ENCODE measurements at places on chromosomes 2 and 18. TPM values are rescaled to one million over a fixed set of nuclear protein-coding genes. Genes with fewer than 3 reads are reported as not detected.

- no peak for DNase-seq
Measured at GRCh38 chr18:11367351-11367750, 218.0 kb upstream of the PIEZO2 start.

The MALL gene
- 0.36 TPM for total RNA-seq

The EFEMP1 gene
- total RNA-seq: 155 TPM

GRCh38 chr2:227082286-227082685 is 81.7 kb downstream of the COL4A4 start:
- no peak for DNase-seq

GRCh38 chr2:98501223-98501622 is 56.6 kb downstream of the INPP4A start:
- no peak for DNase-seq

- no peak for DNase-seq
Measured at GRCh38 chr2:10303181-10303693, 533 bp downstream of the HPCAL1 start.

The R3HDM1 gene
- total RNA-seq: 39.5 TPM

DNA sequence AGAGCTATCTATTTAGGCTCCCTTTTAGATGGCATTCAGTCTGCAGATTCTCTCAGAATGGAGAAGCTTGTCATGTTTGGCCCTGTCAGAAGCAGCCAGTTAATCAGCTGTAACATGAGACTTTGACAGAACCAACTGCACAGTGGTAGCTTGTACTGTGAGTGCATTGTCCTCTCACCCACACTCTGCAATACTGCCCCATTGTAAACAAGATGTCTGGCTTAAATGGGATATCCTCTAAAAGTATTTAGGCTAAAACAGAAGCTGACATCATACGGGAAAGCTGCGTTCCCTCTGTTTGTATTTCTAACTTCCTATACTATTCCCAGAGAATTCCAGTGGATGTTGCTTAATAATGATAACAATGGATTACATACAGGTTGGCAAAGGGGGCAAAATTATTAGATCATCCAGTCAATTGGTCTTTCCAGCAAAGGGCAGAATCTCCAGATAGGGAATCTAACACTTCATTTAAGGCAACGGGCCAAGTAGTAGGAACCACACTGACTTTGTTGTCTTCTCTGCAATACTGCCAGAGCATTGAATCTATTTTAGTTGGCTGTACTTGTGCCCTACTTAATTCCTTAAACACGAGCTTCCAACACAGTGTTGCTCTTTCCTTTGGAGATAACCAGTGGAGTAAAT is 15.4 kb upstream of the STAT4 start:
- peak; percentile 64 for DNase-seq

GRCh38 chr2:69092857-69093256 is 79.9 kb downstream of the ANTXR1 start:
- DNase-seq: no peak

DNA sequence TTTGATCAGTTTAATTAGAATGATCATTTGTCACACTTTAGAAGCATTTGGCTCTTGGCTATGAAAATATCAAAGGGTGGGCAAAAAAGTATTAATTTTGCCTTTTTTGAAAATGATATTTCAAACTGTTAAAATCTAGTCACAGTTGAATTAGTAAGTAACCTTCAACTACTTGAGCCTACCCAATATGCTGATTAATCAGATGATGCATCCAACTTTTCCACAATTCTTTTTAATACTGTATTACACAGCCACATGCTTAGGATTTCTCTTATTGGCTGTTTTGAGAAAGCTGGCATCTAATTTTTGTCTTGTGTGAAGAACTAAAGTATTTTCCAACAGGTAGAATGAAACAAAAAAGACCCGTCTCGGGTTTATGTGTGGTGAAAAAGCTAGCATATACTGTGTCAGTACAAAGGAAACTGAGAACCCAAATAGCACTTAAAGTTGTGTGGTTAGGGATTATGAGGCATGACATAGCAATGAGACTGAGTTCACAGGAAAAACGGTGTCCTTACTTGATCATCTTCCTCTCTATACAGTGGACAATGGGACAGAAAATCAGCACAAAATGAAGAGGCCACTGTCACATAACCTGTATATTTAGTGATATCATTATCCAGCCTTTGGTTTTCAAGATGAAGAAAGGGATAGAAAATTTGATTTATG is 11.7 kb downstream of the OSBPL6 start:
- DNase-seq: peak; percentile 86

DNA sequence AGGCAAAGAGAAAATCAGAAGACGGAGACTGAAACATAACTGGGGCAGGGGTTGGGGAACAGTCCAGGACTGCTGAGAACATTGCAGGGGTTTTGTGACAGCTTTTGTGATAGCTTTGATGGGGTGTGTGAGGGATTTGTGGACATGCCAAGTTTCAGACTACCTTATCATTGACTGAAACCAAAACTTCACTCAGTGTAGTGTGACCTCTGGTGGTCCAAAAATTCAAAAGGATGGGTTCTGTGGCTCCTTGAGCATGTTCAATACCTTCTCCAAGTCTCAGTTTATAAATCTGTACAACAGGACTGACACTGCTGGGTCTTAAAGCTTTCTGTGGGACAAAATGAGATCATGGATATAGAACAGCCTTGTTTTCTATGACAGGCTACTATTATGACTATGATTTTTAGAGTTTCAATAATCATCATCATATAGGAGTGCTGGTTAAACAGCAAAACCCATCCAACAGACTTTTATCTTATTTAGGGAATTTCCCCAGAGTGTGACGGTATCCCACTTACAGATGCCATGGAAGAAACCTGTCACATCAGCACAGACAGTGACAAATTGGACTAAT is 259.2 kb upstream of the SLC14A2 start:
- DNase-seq: no peak

GRCh38 chr2:198913394-198914152 is 544.2 kb downstream of the SATB2 start:
- no peak for DNase-seq

GRCh38 chr2:161972866-161973265 is 101.1 kb downstream of the DPP4 start:
- DNase-seq: no peak

The NLRC4 gene
- not detected for total RNA-seq

GRCh38 chr2:145040433-145040832 is 520.5 kb upstream of the ZEB2 start:
- no peak for DNase-seq

DNA sequence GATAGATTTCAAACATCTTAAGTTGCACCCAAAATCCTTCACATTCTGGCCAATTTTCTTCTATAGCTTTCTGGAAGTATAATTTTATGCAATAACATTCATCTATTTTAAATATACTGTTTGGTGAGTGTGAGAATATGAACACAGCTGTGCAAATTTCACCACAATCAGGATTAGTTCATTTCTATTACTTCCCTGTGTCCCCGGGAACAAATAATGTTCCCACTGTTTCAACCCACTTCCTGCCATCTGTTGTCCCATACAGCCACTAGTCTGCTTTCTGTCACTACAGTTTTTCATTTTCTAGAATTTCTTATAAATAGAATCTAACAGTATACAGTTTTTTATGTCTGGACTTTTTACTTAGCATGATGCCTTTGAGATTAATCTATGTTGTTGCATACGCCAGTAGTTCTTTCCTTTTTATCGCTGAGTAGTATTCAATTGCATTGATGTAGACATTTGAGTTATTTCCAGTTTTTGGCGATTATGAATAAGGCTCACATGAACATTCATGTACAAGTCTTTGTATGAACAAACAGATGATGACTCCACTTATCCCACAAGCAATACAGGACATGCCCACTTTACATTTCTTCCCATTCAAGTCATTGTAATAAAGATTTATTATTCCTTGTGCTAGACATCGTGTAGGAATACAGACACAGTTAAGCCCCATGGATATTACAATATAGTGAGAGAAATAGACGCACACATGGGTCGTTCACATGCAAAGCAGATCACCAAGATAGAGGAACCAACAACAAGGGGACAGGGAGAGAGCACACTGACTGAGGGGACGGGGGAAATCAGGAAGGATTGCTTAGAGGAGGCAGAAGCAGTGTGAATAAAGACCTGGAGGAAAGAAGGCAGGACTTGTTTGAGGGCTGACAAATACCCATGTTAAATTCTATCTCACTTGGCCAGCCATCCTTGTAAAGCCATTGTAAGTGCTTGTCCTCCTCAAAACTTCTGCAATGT is 72.9 kb upstream of the PAX8 start:
- no peak for DNase-seq

The TMEM247 gene
- total RNA-seq: not detected

DNA sequence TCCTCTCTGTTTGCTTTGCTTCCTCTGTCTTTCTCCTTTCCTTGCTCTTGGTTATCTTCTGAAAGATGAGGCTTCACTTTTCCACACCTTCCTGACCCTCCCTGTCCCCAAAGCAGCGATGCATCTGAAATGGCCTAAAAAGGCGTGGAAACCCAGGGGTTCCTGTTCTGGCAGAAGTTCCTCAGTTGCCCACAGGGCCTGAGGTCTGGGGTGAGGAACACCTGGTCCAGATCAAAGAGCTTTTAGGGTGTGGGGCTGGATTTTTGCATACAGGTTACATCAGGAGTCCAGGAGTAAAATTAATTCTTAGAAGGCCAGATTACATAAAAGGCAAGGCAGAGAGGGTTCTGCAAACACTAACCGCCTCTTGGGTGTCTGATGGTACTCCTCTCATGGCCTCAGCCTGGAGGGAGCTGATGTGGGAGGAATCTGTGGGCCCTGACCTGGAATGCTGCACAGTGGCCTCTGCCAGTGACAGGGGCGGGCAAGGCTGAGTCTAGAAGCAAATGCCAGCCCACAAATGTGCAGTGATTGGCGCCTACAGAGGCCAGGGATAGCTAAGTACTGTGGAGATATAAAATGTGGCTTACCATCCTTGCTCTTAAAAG is 41.8 kb downstream of the INPP4A start:
- no peak for DNase-seq

- peak; percentile 28 for DNase-seq
Measured at GRCh38 chr2:168424112-168424951, 31.7 kb upstream of the CERS6 start.

The EMILIN2 gene
- total RNA-seq: 33.4 TPM

GRCh38 chr2:197310987-197311420 is 424 bp upstream of the ANKRD44 start:
- DNase-seq: no peak

The TRAK2 gene
- total RNA-seq: 38.8 TPM

The VAMP5 gene
- total RNA-seq: 17.6 TPM

GRCh38 chr18:76306685-76307292 is 188.3 kb downstream of the ZNF516 start:
- no peak for DNase-seq

The PJVK gene
- 2.4 TPM for total RNA-seq

The TRIM43 gene
- not detected for total RNA-seq

- no peak for DNase-seq
Measured at GRCh38 chr2:157329524-157329923, 3.9 kb upstream of the ERMN start.

- DNase-seq: no peak
Measured at GRCh38 chr2:159209341-159210306, 76.9 kb downstream of the WDSUB1 start.

DNA sequence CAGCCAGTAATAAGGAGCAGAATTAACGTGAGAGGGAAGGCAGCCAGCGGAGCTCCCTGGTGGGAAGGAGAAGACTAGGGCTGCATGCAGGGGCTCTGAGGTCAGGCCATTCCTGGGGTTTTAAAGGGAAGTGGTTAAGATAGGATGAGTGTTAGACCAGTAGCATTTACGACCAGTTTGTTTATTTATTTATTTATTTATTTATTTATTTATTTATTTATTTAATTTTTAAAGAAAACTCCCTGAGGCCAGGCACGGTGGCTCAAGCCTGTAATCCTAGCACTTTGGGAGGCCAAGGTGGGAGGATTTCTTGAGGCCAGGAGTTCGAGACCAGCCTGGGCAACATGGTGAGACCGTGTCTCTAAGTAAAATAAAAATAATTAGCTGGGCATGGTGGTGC is 152.8 kb downstream of the FHOD3 start:
- DNase-seq: no peak

GRCh38 chr2:227154986-227155774 is 8.8 kb downstream of the COL4A4 start:
- peak; percentile 79 for DNase-seq

The HMSD gene
- 1.0 TPM for total RNA-seq

DNA sequence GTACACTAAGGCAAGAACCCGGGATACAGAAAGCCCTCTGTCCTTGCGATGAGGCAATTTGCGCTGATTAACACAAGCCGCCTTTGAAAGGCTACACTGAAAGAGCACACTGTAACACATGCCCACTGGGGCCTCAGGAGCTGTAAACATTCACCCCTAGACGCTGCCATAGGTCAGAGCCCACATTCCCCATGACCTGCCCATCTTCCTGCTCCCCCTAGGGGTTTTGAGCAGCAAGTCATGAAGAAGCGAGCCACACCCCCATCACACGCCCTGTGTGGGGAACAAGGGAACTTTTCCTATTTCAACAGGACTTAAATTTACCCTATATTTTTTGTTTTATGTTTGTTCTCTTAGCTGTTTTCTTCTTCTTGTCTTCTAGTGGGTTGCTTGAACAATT is 47.8 kb upstream of the SLC4A10 start:
- DNase-seq: no peak

DNA sequence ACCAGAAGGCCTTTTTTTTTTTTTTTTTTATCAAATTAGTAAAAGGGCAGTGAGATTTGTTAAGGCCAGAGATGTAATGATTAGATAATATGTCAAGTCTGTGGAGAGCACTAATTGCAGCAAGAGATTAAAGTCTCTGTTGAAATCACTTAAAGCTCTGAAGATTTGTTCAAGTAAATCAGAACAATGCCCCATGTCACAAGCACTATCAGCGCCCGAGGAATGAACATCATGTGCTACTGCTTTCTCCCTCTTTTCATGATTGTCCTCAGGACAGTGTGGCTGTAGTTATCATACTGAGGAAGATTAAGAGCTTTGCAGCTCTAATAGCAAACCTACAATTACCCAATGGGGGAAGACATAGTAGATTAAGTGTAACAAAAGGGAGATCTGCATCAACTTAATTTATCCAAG is 71.1 kb downstream of the TDRD15 start:
- no peak for DNase-seq

GRCh38 chr2:101828257-101828656 is 130.8 kb downstream of the MAP4K4 start:
- DNase-seq: no peak

DNA sequence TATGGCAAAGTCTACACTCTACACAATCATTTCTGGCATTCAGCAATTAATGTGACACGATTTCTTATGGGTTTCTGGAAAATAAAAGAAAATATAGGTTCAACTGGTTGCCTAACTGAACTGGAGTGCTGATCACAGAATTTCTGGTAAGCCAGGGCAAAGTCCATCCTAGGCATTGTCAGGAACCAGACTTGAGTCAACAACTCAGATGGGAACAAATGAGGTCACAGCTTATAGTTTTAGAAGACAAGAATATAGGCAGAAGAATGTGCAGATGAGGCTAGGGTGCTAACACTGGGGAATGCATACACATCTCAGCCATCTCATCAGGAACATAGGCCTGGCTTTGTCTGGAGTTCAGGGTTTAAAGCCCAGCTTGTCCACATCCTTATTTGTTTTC is 317.2 kb upstream of the ID2 start:
- no peak for DNase-seq

DNA sequence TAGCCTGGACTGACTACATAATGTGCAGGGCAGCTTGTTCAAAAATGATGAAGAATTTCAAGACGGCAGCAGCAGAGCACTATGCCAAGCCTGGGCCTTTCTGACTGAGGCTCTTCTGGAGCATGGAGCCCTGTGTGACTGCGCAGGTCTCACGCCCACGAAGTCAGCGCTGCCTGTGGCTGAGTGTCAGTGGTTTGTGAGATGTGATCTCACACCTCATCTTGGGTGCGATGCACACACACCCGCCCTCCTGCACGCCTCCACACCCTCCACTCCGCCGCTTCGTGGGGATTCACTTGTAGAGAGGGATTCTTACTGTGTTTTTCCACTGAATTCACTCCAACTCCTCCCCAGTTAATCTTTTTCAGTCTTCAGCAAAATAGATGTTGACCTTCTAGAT is 103.9 kb downstream of the VIT start:
- DNase-seq: no peak
